ENCODE measurements at places on chromosomes 13 and 19.
A peak's percentile ranks its signal among the peaks of the same experiment; 100 is the strongest.

- peak; percentile 78 for DNase-seq
These were observed 53.3 kb downstream of the PARP4 start for GRCh38 chr13:24459234-24459633.

- no peak for DNase-seq
These were observed 1297.0 kb upstream of the ATXN8OS start for GRCh38 chr13:68810660-68811059.

DNA sequence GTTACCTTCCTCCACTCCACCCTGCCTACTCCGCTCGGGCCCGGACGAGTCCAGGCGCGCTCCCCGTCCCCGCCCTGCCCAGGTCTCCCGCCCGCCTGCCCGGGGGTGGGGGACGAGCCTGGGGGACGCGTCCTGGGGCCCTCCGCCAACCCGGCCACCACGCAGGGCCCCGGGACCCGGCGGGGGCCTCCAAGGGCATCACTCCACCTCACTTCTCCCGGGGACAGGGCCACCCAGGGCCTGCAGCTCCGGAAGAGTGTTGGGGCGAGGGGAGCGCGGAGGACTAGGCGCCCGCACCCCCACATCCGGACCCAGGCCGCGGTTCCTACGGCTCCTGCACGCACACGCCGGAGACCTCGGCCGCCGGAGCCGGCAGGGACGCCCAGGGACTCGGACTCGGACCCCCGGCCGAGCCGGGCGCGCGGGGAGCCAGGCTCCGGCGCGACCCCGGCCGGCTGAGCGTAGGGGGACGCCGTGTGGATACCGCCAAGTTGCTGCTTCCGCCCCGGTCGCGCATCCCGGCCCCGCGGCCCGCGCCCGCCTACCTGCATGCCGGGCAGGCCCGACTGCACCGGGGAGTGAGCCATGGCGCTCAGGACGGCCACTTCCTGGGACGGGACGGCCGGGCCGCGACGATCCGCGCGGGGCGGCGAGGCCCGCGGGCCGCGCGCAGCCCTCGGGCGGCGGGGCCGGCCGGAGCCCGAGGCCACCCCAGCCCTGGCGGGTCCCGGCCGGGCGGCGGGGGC lies 534 bp downstream of the STK24 start:
- DNase-seq = peak; percentile 22

DNA sequence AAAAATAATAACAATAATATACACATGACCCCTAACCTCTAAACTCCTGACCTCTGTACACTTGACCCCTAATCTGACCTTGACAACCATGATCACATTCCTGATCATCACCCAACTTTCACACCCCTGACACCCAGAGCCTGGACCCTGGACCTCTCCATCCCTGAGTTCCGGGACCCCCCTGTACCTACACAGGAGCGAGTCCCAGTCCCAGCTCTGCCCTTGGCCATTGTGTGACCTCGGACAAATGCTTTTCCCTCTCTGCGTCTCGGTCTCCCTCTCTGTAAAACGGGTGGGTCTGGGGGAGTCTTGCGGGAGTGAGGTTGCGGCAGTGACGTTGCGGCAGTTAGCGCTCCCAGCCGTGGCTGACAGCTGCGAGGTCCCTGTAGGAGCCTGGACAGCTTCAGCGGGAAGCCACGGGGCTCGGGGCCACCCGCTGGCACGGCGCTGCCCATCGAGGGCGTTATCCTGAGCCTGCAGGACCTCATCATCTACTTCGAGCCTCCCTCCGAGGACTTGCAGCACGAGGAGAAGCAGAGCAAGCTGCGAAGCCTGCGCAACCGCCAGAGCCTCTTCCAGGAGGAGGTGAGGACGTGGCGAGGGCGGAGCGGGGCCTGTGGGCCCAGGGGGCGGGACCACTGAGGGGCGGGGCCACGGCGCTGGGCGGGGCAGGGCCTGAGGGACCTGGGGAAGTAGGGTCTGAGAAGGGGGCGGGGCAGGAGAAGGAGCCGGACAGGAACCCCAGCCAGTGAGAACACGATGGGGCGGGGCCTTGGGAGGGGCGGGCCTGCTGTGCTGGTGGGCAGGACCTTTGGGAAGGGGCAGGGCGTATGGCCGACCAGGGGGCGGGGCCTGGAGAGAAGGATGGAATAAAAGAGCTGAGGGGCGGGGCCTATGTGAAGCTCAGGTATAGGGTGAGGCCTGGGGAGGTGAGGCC lies 19.2 kb downstream of the RYR1 start:
- no peak for DNase-seq

DNA sequence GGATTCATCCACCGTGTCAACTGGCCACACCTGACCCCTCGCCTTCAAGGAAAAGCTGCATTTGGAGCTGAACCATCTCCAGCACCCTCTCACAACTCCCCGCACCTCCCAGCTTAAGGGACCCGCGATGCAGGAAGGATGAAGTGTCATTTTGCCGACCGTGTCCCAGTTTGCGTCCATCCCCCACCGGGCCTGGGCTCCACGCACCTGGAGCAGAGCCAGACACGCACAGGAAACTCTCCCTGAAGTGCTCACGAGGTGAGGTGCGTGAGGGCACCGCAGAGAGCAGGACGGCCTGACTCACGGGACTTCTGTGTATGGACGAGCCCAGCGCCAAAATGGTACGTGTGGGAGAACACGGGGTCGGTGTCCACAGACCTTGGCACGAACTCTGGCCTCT lies 7.2 kb downstream of the SHC2 start:
- DNase-seq = no peak

- peak; percentile 74 for DNase-seq
These were observed 10.1 kb downstream of the NFILZ start for GRCh38 chr19:8640402-8641004.

DNA sequence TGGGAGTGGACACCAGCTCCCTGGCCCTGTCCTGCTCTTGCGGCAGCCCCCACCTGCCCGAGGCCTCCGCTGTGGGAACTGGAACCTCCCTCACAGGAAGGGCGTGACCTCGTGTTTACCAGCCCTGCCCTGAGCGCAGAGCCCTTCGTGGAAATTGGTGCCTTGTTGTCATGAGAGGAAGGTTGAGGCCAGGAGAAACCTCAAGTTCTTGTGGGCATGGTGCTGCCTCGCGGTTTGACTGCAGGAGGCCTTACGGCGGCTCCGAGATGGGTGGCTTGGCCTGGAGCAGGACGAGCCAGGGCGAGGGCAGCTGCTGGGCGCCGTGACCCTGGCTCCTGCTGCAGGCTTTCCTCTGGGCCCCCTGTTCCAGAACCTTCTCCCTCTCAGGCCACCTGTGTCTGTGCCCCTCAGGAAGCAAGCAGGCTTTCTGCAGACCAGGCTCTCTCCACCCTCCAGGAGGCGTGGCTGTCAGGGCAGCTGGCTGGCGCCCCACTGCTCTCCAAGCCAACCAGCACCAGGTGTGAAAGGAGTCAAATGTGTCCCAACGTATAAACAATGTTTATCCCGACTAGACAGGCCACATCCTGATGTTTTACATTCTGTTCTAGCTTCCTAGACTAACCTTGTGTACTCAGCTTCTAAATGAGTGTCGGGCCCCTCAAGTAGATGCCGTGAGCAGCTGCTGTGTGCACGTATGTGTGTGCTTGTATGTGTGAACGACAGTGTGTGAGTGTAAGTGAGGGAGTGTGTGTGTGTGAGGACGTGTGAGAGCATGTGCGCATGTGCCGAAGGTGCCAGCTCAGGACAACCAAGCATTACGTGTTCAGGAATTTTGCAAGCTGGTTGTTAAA lies 10.4 kb upstream of the RASA3 start:
- DNase-seq = no peak

- DNase-seq = no peak
These were observed 227.7 kb downstream of the B3GLCT start for GRCh38 chr13:31427151-31428100.

DNA sequence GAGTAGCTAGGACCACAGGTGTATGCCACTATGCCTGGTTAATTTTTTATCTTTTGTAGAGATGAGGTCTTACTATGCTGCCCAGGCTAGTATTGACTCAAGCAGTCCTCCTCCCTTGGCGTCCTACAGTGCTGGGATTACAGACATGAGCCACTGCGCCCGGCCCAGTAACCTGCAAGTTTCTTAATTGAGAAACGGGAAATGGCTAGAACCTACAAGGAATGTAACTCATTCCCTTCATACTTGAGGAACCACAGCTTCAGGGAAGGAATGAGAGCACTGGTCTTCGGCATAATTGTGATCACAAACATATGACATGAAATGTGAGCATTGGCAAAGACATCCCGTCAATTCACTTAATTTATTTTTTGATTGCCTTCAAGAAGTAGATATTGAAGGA lies 157.0 kb downstream of the KLF5 start:
- peak; percentile 92 for DNase-seq

DNA sequence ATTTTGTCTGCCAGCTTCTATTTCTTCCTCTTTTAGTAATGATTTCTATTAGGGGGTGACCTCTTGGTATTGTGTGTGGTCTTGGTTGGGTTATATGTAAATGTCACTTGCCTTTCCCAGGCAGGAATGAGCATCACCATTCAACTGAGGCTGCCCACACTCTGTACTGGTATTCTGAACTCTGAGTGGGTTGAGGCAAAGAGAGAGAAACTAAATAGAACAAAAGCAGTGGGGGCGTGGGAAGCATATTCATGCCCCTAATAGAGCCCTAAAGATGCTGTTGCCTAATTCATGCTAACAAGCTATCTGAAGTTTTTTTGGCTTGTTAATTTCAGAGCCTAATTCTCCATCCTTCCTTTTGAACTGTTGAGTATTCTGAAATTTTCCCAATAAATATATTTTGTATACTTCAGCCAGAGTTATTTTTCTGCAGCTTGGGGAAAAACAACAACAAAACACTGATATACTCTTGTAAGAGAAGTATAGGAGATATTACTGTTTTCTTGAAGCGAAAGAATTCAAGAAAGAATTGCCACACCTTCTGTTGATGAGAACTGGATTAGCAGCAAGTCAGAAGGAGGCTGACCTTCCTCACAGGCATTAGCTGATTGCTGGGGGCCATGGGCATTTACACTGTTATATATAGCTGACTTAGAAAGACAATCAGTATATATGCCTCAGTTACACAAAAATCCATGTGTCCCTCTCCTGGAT lies 315.8 kb upstream of the KLF12 start:
- no peak for DNase-seq

GRCh38 chr13:39123578-39123977 lies 85.3 kb downstream of the NHLRC3 start:
- no peak for DNase-seq

GRCh38 chr13:79528759-79529191 lies 47.8 kb downstream of the NDFIP2 start:
- no peak for DNase-seq

DNA sequence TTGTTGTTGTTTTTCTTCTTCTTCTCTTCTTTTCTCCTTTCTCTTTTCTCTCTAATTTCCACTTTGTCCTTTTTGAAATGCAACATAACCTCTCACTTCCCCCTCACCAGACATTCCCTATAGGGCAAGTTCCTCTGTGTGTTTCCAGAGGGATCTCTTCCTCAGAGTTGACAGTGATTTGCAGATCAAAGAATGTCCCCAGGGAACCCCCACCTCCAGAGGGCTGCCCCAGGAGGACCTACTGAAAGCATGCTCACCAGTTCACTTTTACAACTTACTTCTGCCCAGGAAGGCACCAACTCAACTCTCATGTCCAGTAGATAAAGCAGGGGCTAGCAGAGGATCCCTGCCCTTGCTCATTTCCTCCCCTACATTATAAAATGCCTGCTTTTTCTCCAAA lies 1648.0 kb downstream of the PCDH9 start:
- no peak for DNase-seq

- DNase-seq = no peak
These were observed 76.6 kb downstream of the STOML3 start for GRCh38 chr13:38914070-38914469.

- DNase-seq = peak; percentile 89
These were observed 18.1 kb downstream of the GADD45B start for GRCh38 chr19:2494084-2494446.
